ENCODE measurements at places on chromosomes 4 and X.

DNA sequence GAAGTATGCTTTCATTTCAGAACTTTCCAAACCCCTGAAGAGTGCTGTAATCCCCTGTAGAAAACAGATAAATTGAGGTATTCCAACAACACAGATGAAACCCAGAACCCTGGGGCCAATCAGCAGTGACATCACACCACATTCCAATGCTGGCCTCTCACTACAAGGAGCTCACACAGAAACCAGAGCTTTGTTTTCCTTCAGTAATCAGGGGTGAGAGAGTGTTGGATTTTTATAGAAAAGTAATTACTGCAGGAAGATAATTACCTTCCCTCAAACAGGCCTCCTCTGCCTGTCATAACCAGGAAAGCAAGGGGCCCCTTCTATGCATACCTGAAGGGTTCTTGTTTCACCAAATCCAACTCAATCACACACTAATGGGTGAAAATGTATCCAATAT, 246.2 kb downstream of the SCFD2 start:
- DNase-seq, result peak; percentile 72

GRCh38 chrX:16876696-16877095, 6.5 kb upstream of the RBBP7 start:
- no peak for DNase-seq

- DNase-seq, result no peak
Observed at GRCh38 chr4:117429506-117429905, 344.1 kb upstream of the TRAM1L1 start.

- peak; percentile 25 for DNase-seq
Observed at GRCh38 chrX:119880552-119881437, 9.2 kb downstream of the NDUFA1 start.

DNA sequence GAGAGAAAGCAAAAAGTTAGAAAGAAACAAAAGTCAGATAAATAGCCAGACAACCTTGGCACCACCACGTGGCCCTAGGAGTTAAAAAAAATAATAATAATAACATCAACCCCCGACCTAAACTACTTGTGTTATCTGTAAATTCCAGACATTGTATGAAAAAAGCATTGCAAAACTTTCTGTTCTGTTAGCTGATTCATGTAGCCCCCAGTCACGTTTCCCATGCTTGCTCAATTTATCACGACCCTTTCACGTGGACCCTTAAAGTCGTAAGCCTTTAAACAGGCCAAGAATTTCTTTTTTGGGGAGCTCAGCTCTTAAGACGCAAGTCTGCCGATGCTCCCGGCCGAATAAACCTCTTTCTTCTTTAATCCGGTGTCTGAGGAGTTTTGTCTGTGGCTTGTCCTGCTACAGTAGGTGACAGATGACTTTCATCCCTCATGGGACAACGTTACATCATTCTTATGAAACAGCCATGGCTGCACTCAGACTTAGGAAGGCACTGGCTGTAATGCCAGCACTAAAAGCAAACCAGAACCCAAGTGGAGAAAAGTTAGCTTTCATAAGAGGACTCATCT, 520 bp downstream of the ACOX3 start:
- no peak for DNase-seq

DNA sequence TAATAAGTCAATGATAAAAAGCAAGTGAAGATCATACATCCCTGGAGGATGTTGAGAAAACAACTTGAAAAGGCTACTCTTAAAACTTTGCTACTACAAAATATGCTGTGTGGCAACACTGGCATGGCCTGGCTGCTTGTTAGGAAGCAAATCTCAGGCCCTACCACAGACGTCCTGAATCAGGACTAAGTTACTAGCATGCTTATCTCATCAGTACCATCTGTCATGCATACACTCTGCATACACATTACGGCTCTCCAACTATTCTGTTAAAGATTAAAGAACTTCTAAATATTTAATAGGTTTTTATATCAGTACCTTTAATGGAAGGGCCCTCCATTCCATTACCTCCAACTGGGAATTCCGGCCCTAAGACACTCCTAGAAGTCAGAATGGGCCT, 8.2 kb downstream of the PAPSS1 start:
- DNase-seq, result no peak

- DNase-seq, result no peak
Observed at GRCh38 chrX:105488716-105489115, 268.2 kb upstream of the TEX13A start.

GRCh38 chr4:108937066-108937465, 174.2 kb upstream of the ETNPPL start:
- DNase-seq, result no peak

DNA sequence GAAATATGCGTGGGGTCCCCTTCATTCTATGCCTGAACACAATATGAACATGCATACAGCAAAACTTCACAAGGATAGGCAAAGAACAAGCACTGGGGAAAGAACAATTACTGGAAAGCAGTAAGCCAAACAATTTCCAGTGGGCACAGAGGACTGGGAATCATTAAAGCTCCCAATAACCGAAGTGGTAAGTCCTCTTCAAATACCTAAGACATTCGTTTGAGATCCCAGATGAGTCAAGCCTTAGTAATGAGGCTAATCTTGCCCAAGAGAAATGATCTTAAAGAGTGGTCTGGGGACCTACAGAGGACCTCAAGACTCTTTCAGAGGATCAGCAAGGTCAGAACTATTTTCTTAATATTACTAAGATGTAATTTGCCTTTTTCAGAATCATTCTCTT, 28.6 kb downstream of the ANAPC10 start:
- no peak for DNase-seq

GRCh38 chr4:52788806-52789205, 37.6 kb upstream of the ERVMER34-1 start:
- DNase-seq, result no peak

DNA sequence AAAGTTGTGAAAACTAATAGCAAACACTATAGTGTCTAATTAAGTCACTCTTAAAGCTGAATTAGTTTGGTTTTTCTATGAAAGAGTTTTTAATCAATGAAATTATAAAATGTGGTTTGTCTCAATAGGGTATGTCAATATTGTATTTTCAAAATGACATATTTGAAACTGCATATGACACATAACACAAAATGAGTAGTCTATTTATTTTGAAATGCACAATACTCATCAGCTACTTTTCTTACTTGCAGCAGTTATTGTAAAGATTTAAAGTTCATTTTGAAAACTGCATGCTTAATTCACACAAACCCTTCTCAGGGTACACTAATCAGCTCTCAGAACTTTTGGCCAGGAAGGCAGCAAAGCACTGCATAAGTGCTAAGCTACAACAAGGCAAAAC, 21.2 kb downstream of the CLGN start:
- no peak for DNase-seq

GRCh38 chr4:8744083-8744805, 127.4 kb downstream of the HMX1 start:
- DNase-seq, result no peak

- DNase-seq, result no peak
Observed at GRCh38 chr4:2258091-2259035, 3.5 kb downstream of the MXD4 start.

DNA sequence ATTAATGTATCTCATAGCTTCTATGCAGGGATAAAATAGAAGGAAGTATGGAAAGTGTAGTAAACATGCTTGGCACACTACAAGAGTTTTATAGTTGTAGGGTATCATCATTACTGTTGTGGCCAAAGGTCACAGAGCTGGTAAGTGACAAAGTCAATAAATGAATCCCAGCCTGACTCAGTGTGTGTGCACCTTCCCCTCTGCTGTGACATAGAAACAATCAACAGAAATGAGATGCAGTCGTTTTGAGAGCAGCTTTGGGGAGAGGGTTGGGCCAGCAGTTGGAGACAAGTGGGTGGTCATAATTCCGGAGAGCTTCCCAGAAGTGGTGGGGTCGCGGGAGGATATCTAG, 82.4 kb upstream of the RBPJ start:
- peak; percentile 48 for DNase-seq

- no peak for DNase-seq
Observed at GRCh38 chr4:109798866-109799265, 2.9 kb downstream of the CFI start.

DNA sequence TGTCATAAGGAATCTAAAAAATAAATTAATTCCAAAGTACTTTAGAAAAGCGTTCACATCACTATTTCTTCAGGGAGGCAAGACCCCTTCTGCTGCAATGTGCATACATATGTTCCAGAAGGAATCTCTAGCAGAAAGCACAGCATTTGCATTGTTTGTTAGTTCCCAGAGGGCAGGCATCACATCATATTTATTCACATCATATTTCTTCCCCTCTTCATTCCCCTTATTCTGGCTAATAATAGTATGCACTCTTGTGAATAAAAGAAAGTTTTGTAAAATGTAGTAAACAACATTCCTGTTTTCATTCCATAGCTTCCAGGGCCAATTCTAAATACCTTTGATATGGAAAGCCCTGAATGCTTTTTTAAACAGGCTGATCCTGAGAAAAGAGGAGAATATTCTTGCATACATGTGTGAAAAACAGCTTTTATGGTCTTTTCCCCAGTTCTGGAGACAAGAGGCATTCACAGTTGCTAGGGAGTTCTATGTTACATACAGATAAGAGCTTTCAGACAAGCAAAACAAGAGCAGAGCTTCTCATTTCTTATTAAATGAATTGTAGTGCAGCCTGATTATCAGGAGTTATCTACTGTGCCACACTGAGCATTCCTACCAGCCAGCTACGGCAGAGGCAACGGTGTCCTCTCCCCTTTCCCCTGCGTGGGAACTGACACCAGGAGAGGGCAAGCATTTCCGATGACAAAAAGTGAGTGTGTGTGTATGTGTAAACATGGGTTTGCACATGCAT, 15.2 kb downstream of the GATB start:
- peak; percentile 40 for DNase-seq

GRCh38 chr4:74543983-74544382, 99.0 kb downstream of the AREG start:
- no peak for DNase-seq

- DNase-seq, result no peak
Observed at GRCh38 chr4:158376106-158376840, 145.4 kb upstream of the RXFP1 start.

GRCh38 chrX:68807818-68808217, 21.0 kb upstream of the EFNB1 start:
- DNase-seq, result no peak

GRCh38 chr4:77156912-77157858, at the start of gene CCNG2:
Gene CCNG2 (plus strand): TSS chr4:77157207. CDS start chr4:77158533, 1,326 bp downstream.
- DNase-seq, result peak; percentile 55

GRCh38 chr4:177860171-177860570, 417.9 kb upstream of the AGA start:
- DNase-seq, result no peak

- no peak for DNase-seq
Observed at GRCh38 chr4:108072300-108072699, 82.6 kb downstream of the HADH start.

GRCh38 chrX:16814597-16814996, 28.3 kb downstream of the TXLNG start:
- DNase-seq, result no peak

DNA sequence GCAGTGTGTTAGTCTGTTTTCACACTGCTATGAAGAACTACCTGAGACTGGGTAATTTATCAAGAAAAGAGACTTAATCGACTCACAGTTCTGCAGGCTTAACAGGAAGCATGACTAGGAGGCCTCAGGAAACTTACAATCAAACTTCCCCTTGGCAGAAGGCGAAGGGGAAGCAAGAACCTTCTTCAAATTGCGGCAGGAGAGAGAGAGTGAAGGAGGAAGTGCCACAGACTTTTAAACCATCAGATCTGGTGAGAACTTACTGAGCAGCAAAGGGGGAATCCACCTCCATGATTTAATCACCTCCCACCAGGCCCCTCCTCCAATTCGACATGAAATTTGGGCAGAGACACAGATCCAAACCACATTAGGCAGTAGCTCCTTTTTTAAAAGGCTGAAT, 59.2 kb upstream of the LEF1 start:
- no peak for DNase-seq

DNA sequence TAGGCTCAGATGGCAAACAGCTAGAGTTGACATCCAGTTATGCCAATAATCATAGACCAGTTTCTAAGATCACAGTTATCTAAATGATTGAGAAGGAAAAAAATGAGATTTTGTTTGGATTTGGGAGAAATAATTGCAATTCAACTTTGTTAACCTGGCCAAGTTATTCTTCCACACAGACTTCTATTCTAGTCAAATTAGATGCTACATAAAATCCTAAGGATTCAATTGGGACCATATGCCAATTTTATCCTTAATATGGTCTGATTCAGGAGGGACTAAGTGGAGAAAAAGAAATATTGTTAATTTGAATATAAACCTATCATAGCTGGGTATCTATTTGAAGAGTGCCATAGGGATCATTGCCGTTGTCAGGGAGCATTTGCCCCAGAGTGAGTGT, 178.3 kb upstream of the SLC7A11 start:
- DNase-seq, result no peak

DNA sequence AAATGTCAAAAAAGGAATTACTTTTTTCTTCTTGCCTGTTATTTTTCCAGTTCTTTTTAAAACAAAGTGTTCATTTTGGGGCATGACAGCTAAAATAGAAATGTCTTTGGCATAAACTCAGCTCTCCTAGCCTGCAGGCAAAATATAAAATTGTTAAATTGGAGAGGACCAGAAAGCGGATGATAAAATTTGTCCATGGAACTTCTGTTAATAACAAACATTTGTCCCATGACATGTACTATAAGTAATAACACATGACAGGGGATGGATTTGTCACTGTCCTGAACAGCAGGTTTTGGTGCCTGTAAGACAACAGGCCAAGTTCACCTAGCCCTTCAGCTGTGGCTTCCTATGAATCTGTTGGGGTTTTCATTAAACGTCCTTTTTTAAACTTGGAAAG, 184.0 kb upstream of the TTC29 start:
- DNase-seq, result peak; percentile 20

DNA sequence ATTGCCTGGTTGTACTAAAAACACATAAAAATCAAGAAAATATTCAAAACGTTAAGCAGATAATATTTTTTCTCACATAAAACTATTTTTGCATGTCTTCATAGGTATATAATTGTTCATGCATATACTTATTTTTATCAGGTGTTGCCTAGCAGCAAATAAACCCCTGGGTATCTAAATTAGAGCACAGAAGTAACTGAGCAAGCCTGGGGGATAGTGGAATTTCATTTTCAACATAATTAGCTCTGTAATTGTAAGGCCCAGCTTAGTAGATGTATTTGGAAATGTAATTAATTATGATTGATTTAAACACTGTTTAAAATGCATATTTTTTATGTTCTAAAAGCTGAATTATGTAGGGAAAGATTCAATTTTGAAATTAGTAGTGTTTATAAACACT, 82.9 kb downstream of the ANKRD50 start:
- no peak for DNase-seq

DNA sequence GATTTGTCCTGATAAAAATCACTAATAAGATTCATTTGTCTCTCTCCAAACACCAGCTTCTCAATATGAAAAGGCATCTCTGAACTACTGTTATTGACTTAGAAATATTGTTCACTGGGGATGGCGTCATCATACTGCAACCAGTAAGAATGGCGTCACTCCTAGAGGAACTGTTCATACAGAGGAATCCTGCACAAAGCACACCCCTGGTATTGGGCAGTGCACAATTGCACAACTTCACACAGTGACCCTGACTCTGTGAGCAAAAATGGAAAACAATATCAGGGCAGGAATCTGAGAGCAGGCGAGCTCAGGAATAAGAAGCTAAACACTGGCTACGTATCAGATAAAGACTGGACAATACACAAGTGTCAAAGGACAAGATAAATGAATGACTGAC, 66.7 kb upstream of the PNPLA4 start:
- no peak for DNase-seq

GRCh38 chrX:13805241-13805640, 11.7 kb downstream of the GPM6B start:
- no peak for DNase-seq

GRCh38 chr4:173748353-173748752, 218.3 kb upstream of the HAND2 start:
- DNase-seq, result no peak

All from foreskin melanocyte (primary cell).